AG09309 (cell line): ENCODE measurements at places on chromosomes 11 and 22.

DNA sequence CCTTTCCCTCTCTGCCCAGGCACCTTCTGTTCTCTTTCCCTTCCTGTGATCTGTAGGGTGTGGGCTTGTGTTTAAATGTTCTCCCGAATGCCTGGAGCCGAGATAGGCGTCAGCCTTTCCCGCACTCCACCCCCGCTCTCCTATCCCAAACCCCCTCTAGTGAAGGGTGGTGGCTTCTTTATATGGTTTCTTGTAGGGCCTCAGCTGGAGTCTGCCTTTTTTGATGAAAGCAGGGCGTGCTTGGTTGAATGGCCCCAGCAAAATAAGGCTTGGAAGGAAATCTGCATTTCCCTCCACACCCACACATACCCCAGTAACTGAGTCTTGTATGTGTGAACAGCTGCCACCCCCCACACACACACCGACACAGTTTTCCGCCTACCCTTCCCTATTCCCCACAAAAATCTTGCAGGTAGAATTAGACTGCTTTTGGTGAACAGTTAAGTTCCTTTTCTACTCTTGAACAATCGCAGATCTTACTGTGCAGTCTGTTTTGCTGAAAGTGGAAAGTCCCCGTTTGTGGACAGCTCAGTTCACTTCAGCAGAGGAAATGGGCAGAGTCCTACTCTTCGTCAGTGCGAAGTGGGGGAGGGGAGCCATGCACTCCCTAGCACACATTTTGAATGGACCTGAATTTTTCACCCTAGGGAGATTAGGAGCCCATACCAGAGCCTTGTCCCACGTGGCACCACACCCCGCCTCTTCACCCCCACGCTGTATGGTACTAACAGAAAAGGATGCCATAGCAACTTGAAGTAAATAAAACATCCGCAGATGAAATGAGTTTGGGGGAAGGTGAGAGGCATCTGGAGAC, 25.5 kb upstream of the GRK2 start:
- peak; percentile 37 for DNase-seq

GRCh38 chr11:111912535-111912934, at the start of gene HSPB2:
Gene HSPB2 (plus strand): TSS chr11:111912734. CDS start chr11:111912830, 96 bp downstream.
- no peak for DNase-seq

DNA sequence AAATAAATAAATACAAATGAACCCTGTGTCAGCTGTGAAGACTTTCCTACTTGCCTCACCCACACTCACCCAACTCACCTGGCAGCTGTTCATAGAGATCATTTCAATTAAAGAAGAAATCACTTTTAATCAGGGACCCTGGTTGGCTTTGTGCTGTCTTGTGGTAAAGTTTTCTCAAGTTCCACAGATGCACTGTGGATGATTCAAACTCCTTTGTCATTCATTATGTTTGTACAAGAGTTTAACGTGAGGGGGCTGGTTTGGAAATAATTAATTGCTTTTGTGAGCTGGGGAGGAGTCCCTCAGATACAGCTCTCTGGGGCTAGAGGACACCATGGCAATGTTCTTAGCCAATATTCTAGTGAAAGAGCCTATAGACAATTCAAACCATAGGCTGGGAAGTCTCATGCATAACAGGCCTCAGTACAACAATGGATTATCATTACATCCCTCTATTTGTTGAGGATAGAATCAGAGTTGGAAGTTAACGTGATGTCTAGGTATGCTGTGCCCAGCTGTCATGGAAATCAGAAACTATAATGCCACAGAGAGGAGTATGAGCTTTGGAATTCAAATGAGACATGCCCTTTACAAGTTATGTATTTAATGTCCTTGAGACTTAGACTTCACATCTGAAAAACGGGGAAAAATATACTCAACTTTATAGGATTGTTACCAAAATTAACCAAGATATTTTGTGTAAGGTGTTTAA, 698.5 kb downstream of the KCNA4 start:
- DNase-seq, result no peak

GRCh38 chr11:32447252-32447651, 11.9 kb upstream of the WT1 start:
- no peak for DNase-seq

DNA sequence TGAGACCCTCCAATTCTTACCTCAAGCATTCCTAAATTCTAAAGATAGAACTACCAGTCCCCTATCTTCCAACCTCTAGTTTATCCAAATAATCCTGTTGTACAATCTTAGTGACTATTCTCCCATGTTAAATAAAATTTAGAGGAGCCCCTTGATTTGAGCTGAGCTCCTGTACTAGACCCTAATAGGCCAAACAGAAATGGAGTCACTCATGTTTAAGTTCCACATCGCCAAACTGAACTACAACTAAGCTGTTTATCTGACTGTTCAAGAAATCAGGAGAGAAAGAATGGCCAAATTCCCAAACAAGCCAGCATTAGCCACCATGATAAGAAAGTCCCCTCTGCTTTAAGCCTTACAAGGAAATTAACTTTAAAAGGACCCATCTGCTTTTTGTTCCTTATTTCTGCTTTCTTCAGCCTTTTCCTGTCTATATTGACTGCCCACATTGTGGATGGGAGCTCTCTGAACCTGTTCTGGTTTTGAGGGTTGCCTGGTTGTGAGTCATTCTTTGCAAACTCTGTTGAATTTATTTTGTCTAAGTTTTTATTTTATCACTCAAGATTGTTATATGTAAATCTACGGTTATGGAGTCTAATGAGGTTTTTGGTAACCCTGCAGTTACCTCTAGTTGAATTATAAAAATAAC, 90.4 kb downstream of the TTC28 start:
- no peak for DNase-seq

DNA sequence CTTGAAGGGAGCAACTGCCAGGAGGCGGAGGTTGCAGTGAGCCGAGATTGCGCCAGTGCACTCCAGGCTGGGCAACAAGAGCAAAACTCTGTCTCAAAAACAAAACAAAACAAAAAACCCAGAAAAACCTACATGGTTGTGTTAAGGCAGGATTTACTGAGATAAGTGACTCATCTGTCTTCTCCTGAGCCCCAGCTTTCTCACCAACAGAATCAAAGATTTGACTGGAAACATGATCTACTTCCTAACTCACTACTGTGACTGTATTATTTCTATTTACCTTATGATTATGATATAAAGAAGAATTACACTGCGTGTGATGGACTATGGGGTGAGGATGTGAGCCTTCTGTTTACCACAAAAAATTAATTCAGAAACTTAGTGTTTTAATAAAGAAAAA, 21.8 kb downstream of the FAM118B start:
- no peak for DNase-seq

GRCh38 chr22:29944339-29944738, 61.4 kb downstream of the MTMR3 start:
- DNase-seq, result no peak

DNA sequence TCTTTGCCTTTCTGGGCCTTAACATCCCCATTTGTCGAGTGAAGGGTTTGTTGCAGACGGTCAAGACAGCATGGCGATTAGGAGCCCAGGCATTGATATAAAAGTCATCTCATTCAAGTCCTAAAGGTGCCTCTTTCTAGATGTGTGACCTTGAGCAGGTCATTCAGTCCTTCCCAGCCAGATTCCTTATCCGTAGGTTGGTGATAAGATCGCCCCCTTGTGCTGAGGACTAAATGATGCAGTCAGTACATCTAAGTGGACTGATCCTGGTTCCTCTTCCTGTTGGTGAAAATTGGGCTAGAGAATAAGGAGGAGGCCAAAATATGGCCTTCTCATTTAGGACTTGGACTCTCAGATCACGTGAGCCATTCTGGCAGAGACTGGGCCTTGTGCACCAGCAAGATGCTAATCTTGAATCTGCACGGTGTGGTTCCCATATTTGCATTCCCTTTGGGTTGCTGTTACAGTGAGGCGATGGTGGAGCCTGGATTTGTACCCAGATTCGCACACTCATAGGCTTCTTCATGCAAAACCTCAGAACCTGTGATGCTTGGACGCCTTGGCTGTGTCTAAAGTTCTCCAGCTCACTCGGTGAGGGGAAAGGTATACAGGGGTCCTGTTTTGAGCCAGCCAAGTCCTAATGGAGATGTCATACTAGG, 156.8 kb downstream of the MYO18B start:
- no peak for DNase-seq

- DNase-seq, result no peak
Observed at GRCh38 chr11:13663631-13664071, 4.8 kb upstream of the FAR1 start.

DNA sequence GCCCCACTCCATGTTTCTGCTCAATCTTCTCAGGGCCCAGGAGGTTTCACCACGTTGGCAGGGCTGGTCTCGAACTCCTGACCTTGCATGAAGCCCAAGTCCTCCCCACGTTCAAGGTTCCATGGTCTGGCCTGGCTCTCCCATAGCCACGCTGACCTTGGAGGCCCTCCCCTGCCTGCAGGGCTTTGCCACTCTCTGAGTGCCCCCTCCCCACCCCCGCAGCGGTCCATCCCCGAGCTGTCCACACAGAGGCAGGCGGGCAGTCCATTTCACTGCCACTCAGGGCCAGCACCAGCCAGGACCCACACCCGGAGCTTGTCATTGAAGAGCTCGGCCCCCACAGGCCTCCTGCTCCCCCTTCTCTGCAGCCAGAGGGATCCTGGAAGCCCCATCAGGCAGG, 30.7 kb downstream of the ARHGAP8 start:
- DNase-seq, result no peak

DNA sequence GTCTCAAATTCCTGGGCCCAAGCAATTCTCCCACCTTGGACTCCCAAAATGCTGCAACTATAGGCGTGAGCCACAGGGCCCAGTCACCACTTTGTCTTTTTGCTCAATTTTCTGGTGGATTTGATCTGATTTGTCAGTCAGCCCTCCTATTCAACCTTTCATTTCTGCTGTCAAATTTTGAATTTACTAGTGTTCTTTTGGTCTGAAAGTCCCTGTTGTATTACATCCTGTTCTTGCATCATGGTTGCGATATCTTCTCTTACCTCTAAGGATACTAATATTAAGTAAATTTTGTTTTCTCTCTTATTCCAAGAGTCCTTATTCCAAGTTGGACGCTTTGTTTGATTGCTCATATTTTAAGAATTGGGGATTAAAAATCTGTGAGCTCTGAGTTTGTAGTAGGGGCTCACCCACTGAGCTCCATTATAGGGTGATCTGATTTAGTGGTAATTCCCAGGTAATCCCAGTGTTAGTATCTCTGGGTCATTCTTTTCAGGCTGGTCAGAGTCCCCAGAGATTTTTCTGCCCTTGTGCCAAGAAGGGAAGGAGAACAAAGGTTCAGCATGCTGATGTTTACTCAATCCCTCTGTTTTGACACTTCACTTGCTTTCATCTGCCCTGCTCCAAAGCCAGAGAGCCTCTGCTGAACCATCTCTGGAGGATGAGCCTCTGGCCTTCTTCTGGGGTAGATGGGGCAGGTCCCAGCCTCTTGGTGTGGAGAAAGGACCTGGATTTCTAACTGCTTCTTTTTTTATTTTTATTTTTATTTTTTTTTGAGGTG, 10.0 kb downstream of the UPB1 start:
- DNase-seq, result no peak

DNA sequence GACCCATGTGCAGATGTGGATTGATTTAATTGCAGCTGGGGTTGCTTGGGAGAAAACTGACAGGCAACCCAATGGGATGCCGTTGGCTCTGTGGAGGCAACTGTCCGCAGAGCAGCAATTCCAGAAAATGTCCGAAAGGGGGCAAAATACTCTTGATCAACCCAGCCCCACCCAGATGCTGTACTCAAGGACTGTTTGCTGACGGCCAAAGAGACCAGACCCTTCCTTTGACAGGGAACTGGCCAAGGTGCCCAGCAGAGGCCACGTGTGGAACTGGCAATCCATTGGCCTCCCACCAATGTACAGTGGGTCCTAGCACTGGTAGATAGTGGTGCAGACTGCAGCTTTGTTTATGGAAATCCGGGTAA, 29.7 kb upstream of the KCNA4 start:
- no peak for DNase-seq

DNA sequence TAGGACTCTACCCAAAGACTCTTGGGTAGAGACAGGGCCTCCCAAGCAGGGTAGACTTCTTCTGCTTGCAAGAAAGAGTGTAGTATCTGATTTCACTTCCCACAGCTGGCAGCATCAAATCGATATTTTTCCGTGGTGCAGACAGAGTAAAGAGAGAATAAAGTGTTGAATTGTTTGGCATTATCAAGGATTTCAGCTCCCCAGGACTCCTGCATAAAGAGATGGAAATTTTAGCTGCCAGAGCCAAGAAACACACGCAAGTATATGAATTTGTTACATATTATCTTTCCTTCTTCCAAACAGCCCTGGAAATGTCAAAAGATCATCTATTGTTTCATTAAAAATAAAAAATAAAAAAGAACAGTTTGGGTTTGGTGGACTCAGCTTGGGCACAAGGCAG, 136.8 kb downstream of the PKNOX2 start:
- no peak for DNase-seq

DNA sequence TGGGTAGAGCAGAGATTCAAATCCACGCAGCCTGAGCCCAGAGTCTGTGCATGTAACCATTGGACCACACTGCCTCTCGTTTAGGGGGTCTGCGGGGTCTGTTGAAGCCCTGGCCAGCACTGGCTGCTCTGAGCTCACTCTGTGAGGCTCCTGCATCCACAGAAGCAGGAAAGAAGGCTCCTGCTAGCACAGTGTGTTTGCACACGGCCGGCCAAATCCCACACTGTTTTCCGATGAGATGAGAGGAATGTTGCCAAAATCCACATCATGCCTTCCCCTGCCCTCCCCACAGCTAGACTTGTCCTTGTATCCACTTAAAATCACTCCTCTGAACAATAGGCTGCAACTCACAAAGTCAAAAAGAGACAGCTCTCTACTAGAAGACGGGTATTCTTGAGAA, 10.6 kb upstream of the SLC22A12 start:
- no peak for DNase-seq
